ENCODE measurements at places on chromosomes 1 and 21.

GRCh38 chr1:26915204-26915842 is 1.5 kb upstream of the NR0B2 start:
- no peak overlapping the region for H3K4me3 ChIP-seq
- no peaks in the 10 kb centered on the region for H3K27me3 ChIP-seq
- no peaks in the 10 kb centered on the region for H3K4me1 ChIP-seq
- no peak for DNase-seq
- H3K36me3 ChIP-seq, result no peaks in the 10 kb centered on the region

DNA sequence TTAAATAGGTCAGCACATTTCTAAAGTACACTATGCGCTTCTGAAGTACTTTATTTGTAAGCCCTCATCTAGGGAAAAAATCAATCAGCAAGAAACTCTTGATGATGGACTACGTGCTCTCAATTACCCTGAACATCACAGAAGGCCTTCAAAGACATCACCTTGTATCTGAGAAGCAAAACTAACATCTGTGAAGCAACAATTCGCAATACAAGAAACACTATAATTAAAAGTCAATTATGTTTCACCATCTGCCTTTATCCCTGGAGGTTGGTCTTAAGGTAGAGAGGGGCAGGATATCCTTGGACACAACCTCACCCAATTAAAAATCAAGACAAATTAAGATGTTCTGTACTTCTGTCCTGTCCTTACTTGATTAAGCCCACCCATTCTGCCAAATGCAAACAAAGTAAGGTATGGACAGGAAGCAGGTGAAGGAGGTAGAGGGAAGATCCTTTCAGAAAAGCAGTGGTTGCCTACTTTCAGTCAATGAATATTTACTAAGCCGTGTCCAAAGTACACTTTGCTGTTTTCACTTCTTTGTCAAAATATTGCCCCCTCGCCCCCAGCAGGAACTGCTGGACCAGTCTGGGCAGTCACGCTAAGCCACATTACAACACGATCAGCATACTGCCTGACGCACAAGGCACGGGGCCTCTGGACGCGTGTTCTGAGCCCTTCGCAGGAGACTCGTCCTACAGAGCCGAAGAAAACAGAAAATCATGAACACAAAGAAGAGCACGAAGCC is 887 bp downstream of the SLC19A2 start:
- peak; percentile 68 for DNase-seq
- H3K36me3 ChIP-seq, result no peaks in the 10 kb centered on the region
- H3K4me1 ChIP-seq, result peaks cover 18% of the 10 kb centered on the region
- peak overlapping the region; percentile 82 for H3K27ac ChIP-seq
- peak overlapping the region; percentile 74 for H3K4me3 ChIP-seq
- H3K27me3 ChIP-seq, result no peaks in the 10 kb centered on the region

GRCh38 chr21:29378832-29379231 is 80.1 kb downstream of the BACH1 start:
- H3K4me1 ChIP-seq, result no peaks in the 10 kb centered on the region
- DNase-seq, result no peak
- H3K36me3 ChIP-seq, result no peaks in the 10 kb centered on the region

DNA sequence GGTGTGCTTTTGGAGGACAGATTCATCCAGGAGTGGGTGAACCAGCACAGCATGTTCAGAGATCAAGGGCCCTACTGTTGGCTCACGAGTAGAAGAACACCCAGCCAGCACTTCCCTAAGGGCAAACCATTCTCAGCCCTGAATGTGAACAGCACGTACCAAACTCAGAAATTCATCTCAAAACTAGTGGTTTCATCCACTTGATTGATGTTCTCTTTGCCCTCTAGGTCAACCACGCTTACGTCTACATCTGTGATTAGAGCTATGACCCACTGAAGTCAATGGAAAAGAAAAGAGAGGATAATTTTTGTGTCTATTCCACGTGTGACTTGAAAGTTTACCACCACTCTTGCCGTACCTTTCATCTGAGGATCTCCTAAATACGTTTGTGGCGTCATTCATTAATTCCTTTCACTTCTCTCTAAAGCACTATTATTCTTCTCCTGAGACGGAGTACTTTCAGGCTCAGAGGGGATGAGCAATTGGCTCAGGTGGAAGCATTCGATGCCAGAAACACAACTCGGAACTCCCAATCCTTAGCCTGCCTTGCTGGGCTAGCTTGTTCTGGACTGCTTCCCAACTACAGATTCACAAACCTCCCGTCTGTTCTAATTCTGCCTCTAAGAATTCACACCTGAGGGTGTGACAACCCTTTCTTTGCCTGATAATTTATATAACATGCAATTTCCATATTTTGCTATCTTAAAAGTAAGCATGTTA is 57.3 kb upstream of the HIVEP3 start:
- no peaks in the 10 kb centered on the region for H3K36me3 ChIP-seq
- H3K27me3 ChIP-seq, result no peaks in the 10 kb centered on the region
- no peaks in the 10 kb centered on the region for H3K4me1 ChIP-seq
- no peak overlapping the region for H3K27ac ChIP-seq
- H3K4me3 ChIP-seq, result no peak overlapping the region

- H3K27me3 ChIP-seq, result no peaks in the 10 kb centered on the region
- H3K27ac ChIP-seq, result no peak overlapping the region
- H3K36me3 ChIP-seq, result no peaks in the 10 kb centered on the region
- H3K4me3 ChIP-seq, result no peak overlapping the region
- peaks cover 4% of the 10 kb centered on the region for H3K4me1 ChIP-seq
Measured at GRCh38 chr1:200372095-200372884, 37.5 kb downstream of the ZNF281 start.
